HS-5 (cell line): ENCODE measurements at places on chromosomes 2 and 18.

- no peak for DNase-seq
Observed at GRCh38 chr2:143030127-143030526, 99.1 kb upstream of the ARHGAP15 start.

GRCh38 chr18:42525905-42526304 is 570.9 kb downstream of the PIK3C3 start:
- DNase-seq: no peak

- DNase-seq: no peak
Observed at GRCh38 chr2:70477441-70477844, 76.2 kb downstream of the TGFA start.

GRCh38 chr18:44130376-44130942 is 550.2 kb upstream of the SETBP1 start:
- no peak for DNase-seq

- DNase-seq: no peak
Observed at GRCh38 chr2:196274387-196274809, 103.0 kb upstream of the STK17B start.
